ENCODE measurements at places on chromosomes 1 and 21.

DNA sequence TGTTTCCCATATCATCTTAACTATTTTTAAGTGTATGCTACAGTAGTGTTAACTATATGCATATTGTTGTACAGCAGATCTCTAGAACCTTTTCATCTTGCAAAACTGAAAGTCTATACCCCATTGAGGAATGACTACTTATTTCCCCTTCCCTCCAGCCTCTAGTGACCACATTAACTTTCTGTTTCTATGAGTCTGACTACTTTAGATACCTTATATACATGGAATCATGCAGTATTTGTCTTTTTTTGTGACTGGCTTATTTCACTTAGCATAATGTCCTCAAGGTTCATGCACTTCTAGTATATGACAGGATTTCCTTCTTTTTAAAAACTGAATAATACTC is 96.5 kb upstream of the BTG3 start:
- DNase-seq, result no peak

DNA sequence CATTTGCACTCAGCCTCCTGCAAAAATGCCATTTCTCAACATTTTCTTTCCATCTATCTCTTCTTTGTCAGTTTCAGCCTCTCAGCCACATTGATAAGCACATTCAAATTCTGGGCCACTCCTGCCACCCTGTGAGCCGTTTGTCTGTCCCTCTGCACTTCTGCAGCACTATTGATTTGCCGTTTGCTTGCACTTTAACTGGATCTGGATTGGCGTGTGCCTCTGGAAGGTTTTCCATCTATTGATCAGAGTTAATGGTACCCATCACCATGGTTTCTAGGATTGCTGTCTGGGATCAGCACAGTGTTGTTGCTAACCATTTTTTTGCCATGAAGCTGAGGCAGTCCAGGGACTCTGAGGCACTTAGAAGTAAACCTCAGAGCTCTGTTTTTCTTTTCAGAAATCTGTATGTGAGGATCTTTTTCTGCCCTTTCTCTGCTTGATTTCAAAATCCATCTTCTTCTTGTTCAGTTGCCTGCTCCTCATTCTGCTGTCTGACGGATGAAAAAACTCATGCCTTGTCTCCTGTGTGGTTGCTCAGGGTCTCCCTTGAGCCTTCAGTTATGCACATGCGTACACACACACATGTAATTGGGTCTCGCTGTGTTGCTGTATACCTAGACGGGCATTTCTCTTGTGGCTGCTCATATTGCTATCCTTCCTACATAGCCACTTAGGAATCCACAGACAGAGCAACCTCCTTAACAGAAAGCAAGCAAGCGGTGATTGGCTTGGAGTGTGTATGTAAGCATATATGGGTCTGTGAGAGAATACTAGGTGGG is 67.9 kb downstream of the NOS1AP start:
- no peak for DNase-seq

DNA sequence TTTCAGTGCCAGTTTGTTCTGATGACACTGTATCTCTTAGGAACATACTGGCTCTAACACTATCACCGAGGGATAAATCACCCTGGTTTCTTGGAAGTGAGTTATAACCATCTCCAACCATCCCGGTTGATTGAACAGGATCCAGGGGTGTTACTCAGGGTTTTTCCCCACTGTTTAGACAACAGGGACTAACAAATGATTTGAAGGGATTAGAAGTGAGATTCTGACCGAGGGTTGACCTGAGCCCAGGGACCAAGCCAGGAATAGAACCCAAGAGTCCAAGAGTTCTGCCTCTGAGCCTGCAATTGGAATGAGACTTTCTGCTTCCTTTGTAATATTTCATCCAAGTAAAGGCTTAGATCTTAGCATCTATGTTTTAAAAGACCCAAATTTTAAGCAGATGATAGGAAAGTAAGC is 154.0 kb downstream of the DHRS3 start:
- no peak for DNase-seq

DNA sequence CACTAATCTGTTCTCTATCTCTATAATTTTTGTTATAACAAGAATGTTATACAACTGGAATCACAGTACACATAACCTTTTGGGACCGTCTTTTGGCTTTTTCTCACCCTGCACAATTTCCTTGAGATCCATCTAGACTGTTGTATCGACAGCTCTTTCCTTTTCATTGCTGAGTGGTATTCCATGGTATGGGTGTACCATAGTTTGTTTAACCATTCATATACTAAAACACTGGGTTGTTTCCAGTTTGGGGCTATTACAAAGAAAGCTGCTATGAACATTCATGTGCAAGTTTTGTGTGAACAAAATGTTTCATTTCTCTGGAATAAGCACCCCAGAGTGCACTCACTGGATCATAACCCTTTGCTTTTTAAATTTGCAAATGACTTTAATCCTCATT is 15.4 kb upstream of the HCRTR1 start:
- DNase-seq, result no peak

DNA sequence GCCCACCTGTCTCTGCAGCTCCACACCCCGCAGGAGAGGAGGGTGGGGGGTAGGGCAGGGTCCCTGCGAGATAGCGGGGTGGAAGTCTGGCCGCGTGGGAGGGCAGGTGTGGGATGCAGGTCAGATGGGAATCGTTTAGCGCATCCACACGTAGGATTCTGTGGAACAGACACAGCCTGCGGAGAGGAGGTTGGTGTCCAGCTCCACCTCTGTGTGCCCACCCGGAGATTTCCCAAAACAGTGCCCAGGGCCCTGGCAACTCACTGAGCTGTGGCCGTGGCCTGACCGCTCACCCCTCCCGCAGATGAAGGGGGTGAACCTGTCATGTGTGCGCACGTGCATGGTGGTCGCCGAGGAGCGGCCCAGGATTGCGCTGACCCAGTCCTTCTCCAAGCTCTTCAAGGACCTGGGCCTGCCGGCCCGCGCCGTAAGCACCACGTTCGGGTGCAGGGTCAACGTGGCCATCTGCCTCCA is 46.9 kb downstream of the S100B start:
- DNase-seq, result no peak

DNA sequence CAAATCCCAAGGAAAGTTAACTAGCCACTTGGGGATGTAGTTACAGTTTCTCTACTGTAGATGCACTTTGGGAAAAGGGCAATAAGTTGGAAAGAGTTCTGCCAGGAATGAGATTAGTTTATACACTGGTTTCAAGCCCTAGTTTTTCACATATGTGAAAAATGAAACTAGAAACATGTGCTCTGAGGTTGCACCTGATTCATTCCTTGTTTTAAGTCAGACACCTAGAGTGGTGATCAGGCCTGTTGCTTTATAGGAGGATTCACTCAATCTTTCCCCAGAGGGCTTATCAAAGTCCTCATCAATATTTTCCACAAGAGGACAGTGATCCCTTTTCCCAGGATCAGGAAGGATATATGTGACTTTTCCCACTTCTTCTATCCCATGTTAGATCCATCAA is 515.9 kb upstream of the PKN2 start:
- no peak for DNase-seq

- no peak for DNase-seq
Measured at GRCh38 chr1:236514703-236515442, 8.9 kb upstream of the LGALS8 start.

GRCh38 chr1:159756397-159756796 is 24.4 kb upstream of the DUSP23 start:
- no peak for DNase-seq

DNA sequence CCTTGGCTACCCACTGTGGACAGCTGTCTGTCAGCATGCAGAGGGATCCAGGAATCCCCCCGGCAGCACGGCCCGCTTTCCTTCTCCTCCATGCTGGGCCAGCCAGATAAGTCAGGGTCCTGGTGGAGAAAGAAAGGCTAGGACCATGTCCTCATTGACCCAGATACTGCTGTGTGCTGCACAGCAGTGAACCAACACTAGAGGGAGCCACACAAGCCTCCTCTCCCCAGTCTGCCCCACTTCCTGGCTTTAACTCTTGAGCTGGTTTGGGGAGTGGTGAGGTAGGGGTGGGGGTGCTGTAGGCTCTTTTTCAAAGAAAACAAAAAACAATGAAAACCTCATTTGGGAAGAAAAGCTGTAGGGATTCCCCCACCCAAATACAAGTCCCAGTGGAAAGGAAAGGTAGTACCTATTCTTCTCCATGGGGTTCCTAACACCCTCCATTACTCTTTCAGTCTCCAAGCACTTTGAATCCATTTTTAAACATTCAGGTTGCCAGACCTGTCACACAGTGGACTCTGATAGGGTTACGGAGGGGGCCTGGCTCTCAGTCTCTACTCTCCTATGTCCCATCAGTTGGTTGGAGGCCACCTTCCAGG is 84.9 kb upstream of the CD1D start:
- DNase-seq, result peak; percentile 7

GRCh38 chr21:31509194-31510017 is 150.1 kb upstream of the SOD1 start:
- peak; percentile 83 for DNase-seq

DNA sequence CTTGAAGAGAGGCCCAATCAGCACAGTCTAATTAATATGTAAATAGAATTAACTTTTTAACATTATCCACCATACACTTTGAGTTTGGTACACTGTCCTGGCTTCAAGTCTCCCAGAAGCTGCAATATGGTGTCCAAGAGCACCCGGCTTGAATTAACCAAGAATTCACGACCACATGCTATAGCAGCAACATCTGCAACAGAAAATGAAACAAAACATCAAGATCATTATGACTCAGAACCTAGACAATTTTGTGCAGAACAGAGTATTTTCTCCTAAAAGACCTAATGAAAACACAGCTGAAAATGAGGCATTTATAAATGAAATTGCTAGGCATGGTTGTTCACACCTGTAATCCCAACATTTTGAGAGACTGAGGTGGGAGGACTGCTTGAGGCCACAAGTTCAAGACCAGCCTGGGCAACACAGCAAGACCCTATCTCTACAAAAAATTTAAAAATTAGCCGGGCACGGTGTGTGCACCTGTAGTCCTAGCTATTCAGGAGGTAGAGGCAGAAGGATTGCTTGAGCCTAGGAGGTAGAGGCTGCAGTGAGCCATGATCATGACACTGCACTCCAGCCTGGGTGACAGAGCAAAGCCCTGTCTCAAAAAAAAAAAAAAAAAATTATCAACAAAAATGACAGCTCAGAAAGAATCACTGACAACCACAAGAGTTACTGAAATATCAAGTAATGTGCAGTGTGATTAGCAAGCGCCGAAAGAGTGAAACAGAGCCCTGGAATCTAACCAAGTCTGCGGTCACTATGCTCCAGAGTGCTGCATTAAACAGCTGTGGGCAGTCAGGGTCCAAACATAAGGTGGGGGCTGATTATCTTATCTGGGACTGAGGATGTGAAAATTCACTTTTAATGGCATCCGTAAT is 45.3 kb downstream of the HSF2BP start:
- DNase-seq, result no peak

- DNase-seq, result no peak
Measured at GRCh38 chr1:184828369-184828717, 73.7 kb upstream of the EDEM3 start.

GRCh38 chr1:65264197-65264929 is 45.0 kb upstream of the DNAJC6 start:
- no peak for DNase-seq

DNA sequence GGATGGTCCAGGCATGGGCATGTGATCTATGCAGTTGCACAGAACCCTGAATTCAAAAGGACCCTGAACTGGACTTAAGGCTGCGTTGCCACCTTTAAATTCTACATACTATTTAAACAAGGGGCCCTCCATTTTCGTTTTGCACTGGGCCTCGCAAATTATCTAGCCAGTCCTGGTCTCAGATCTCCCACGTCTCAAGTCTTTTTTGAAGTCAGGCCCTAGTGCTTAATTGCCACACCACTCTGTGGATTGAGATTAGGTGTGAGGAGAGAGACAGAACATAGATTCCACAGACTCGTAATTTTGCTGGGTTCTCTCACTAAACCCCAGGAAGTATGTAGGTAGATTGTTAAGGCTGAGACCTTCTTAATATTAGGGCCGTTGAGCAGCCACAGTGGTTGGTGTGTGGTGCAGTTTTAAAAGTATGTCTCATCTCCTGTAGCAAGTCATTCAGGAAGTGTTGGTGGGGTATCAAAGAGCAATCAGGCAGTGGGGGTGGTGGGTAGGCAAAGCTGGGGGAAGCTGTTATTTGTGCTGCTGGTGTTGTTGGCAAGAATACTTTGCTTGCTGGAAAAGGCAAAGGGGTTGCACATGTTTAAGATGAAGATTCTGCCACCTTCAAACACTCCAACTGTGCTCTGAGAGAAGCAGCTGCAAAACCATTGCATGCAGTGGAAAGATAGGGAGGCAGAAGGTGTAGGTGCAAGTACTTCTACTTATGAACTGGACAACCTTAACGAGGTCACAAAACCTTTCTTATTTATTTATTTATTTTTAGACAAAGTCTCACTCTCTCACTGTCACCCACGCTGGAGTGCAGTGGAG is 11.2 kb downstream of the CD84 start:
- peak; percentile 50 for DNase-seq

GRCh38 chr1:151048645-151049032 is 1.1 kb downstream of the C1orf56 start:
- DNase-seq, result no peak

GRCh38 chr1:235326719-235327558 is 1.0 kb downstream of the ARID4B start:
- DNase-seq, result peak; percentile 62

- no peak for DNase-seq
Measured at GRCh38 chr1:246450611-246451251, 56.3 kb downstream of the SMYD3 start.

GRCh38 chr1:44806025-44806703 is 987 bp downstream of the DYNLT4 start:
- DNase-seq, result no peak

DNA sequence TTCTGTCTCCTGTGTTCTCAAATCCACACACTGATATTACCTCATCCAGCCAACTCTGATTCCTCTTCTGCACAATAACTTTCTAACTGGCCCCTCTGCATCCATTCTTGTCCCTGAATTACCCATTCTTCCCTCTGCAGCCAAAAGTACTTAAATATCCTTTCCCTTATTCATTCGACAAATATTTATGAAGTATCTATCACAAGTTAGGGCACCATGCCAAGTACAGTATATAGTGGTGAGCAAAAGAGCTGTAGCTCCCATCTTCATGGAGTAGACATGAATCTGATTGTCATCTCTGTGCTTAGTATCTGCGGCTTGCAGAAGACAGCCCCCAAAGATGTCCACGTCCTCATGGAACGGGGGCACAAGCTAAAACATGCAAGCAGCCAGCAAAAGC is 316.8 kb downstream of the SETD4 start:
- no peak for DNase-seq

DNA sequence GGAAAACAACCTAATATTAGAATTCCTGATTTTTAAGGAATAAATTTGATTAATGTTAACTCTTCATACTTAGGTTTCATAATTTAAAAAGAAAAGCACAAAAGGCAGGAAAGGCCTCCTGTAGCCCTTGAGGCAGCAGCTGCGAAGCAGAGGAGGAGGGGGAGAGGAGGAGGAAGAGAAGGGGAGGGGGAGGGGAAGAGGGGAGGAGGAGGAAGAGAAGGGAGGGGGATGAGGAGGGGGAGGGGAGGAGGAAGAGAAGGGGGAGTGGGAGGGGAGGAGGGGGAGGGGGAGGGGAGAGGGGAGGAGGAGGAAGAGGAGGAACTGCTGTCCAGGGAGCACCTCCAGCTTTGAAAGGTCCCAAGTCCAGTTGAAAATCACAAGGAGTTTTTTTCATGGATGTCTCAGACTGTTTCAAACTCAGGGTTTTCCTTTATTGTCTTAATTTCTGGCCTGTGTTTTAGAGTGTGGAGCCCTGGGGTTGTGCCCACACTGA is 35.1 kb upstream of the DIP2A start:
- DNase-seq, result no peak

All from activated T-helper 1 cell treated with anti-CD3 and anti-CD28 coated beads, Interleukin-12 subunit alpha, Interleukin-12 subunit beta, Interleukin-2, Interleukin-4 antibody, amounts not matched to agents 30 ng/mL and 10 ng/mL and 1 ng/mL, durations not matched to agents 14 hours and 24 hours and 36 hours (primary cell).